ENCODE measurements at places on chromosomes 7 and 10.

GRCh38 chr10:1655367-1655766 lies 82.0 kb downstream of the ADARB2 start:
- no peak for DNase-seq

DNA sequence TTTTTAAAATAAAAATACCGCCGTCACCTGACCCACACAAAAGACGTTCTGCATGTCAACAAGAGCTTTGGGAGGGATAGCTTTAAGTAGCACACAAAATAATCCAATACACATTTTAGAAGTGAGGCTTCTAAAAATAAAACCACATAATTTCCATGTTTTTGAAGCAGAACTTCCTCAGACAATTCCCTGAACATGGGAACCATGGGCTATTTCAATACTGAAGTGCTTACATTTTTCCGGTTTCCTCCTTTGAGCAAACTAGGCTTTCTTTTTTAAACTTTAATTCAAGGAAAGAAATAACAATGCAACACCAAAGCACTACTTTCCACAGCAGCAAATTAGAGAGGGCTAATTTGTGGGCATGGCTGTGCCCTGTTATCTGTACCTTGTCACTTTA lies 59.9 kb downstream of the ELMO1 start:
- DNase-seq, result no peak

DNA sequence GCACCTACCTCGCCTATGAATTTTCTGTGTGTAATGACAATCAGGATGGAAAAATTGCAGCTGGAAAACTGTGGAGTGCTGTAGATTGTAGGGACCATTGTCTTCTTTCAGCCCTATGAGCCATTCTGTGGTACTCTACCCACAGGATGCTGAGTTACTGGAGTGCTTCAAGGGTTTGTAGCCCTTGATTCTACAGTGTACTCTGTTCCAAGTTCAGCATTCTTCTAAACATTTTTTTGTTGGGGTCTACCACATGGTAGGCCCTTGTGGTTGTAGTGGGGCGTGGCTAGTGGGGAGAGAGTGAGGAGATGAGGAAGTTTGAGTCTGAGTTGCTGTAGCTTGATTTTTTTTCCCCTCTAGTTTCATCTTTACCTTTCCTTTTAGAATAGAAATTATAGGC lies 33.5 kb downstream of the REEP3 start:
- no peak for DNase-seq

GRCh38 chr7:76357475-76358010 lies 1.2 kb downstream of the YWHAG start:
- peak; percentile 30 for DNase-seq

- peak; percentile 34 for DNase-seq
Measured at GRCh38 chr10:132387764-132388210, 9.2 kb upstream of the PWWP2B start.

GRCh38 chr7:134293002-134293740 lies 23.6 kb downstream of the SLC35B4 start:
- no peak for DNase-seq

GRCh38 chr7:27096768-27097514 lies 1.1 kb upstream of the HOXA1 start:
- peak; percentile 52 for DNase-seq

DNA sequence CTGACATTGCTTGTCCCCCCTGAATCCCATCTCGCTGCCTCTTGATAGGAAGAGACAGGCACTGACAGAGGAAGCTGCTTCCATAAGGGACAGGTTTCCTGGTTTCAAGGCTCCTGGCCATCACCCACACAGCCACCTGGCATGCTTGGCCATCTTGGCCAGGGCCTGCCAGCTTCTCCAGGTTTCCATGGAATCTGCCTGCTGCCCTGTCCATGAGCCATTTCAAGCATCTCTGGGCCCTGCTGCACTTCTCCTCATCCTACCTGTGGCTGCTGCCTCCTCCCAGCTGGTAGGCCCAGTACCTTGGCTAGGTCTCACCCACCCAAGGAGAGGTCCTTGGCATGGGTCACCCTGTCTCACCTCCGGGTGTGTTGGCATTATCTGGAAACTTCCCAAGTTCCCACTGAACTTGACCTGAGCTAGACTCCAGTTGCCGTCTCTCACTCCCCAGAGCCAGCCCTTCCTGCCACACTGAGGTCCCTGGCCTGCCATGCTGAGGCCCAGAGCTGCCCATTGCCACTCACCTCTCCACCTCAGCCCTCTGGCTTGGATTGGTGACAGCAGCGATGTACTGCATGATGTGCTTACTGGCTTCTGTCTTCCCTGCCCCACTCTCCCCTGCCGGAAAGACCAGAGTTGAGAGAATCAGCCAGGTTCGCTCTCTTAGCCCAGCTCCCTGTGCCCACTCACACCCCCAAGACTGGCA lies 2.6 kb downstream of the MYO1G start:
- no peak for DNase-seq

DNA sequence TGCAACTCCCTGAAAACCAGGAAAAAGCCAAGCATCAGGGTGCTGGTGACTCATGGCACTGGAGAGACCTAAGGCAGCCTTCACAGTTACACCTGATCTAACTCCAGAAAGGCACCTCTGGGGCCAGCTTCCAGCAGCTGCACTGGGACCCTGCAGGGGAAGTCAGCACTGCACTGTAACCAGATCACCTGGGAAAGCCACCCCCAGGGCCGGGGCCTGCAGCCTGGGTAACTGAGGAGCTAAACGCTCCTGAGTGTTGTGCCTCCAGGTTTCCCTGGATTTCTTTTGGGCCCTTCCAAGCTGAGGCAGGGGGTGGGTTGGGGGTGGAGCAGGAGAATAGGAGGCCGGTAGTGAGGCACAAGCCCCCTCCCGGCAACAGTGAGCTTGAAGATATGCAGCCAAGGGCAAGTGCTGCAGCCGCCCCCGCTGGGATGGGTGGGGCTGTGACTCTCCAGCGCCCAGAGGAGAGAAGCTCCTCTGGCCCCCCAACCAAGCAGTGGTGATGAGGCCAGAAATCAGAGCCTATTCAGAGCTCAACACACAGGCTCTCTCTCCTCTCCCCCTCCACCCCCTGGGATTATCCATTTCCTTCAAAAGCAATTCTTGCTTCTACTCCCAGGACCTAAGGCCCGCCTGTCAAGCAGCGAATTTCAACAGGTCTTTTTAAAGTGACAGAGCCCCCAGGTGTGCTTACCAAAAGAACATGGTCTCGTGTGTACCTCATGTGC lies 2.6 kb downstream of the CXCL12 start:
- DNase-seq, result no peak

DNA sequence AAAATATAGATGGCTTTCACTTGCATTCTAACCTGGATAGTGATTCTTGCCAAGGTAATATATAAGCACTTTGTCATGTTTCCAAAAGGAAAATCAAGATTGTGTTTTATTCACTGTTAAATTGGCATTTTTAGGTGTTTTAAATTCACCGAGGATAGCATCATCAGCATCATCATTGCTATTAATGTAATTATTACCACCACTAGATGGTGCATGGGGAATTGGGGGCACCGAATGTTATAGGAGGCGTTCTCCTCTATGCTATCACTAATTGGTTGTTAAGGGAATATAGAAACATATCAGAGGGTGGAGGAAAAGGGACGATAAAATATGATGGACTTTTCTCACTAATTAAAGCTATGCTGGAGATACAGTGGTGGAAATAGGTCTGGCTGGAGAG lies 95.5 kb downstream of the CELF2 start:
- peak; percentile 7 for DNase-seq

DNA sequence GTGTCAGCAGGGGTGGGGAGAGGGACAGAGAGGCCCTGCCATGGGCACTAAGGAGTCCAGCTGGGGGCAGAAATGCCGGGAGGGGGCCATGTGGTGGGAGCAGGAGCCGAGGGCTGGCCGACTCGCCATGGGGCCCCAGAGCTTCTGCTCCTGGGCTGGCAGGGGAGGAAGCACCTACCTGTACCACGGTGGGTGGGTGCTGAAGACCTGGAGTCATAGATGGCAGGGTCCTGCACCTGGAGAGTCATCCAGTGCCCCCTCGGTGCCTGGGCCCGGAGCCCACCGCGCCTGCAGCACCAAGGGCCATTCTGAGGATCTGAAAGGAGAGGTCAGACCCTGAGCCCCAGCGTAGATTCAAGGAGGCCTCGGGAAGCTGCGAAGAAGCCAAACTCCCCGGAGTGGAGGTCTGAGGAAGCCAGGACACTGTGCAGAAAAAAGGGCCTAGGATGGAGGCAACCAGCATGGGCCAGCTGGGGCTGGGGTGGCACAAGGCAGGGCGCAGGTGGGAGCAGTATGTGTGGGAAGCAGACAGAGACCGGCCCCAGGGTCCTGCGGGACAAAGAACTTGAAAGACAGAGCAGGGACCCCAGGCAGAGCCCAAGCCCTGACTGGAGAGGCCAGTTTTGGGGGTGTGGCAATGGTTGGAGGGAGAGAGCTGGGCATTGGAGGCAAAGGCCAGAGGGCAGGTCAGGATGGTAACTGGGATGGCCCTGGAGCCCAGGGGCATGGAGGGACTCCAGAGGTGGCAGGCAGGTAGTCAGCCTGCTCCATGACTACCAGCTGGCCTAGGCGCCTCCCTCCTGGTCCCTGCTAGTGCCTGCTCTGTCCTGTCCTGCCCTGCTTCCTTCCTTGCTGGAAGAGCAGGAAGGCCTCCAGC lies 26.7 kb upstream of the SMARCD3 start:
- no peak for DNase-seq

DNA sequence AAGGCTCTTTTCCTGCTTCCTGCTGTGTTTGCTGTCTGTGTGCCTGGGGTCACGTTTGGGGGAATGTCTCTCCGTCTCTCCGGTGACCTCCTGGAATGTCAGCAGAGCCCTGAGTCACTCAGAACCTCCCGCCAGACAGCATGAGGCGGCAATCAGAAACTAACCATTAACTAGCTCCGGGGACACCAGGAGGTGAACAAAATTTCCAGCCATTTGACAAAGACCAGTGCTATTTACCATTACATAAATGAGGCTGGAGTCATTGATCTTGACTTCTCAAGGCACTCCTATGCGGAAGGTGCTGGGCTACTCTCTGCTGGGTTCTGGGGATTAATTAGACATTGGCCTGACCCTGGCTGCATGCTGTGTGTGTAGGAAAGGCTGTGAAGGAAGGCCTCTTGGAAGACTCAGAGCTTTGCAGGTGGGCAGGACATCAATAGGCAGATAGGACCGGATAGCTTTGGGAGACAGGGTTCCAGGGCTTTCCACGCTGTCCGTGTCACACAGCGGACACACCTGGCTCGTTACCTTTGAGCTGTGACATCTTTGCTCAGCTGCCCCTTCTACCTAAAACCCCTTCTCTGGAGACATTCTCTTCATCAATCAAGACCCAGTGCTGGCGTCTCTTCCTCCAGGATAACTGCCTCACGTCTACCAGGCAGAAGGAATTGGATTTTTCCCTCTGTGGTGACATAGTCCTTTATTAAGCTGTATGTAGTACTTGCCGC lies 77.0 kb downstream of the PFKFB3 start:
- DNase-seq, result no peak

DNA sequence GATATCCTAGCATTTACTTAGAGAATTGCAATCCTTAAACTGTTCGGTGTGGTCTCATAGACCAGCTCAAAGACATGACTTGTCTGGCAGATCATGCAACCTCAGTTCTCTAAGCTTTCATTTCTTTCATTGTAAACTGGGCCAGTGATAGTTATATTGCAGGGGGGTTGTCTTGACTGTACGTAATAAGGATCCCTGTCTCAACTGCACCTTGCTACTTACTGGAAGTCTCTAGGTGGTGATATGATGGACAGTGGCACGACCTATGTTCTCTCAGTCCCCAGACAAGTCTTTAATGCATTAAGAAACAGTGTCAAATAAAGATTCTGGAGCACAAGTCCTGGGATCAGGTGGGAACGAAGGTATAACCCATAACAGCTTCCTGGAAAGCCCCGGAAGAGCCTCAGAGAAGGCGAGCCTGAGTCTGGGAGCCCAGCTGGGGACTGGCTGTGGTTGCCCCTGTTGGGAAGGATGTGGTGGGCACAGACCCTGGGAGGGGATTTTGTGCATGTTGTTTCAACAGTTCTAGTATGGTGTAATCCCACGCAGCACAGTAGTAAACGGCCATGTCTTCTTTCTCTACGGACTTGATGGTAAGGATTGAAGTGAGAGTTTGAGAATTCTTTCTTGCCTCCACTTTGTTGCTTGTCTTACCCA lies 26.0 kb upstream of the TARP start:
- DNase-seq, result no peak

DNA sequence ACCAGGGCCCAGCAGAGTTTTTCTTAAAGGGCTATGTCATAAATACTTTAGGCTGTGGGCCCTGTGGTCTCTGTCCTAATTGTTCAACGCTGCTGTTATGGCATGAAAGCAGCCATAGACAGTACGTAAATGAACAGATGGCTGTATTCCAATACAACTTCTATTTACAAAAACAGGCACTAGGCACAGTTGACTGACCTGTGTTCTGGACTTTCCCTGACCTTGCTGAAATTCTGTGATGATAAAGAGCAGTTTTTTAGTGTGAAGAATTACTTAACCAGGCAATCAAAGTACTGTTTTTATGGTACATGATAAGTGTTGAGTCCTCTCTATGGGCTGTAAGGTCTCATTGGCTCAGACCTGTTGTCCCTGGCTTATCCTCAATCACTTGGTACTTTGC lies 17.1 kb downstream of the PDCD11 start:
- DNase-seq, result no peak

GRCh38 chr7:2802101-2802500 lies 42.0 kb downstream of the GNA12 start:
- no peak for DNase-seq

- DNase-seq, result no peak
Measured at GRCh38 chr7:40356312-40356711, 221.5 kb downstream of the SUGCT start.

- DNase-seq, result no peak
Measured at GRCh38 chr7:155274633-155275355, 22.9 kb upstream of the INSIG1 start.

DNA sequence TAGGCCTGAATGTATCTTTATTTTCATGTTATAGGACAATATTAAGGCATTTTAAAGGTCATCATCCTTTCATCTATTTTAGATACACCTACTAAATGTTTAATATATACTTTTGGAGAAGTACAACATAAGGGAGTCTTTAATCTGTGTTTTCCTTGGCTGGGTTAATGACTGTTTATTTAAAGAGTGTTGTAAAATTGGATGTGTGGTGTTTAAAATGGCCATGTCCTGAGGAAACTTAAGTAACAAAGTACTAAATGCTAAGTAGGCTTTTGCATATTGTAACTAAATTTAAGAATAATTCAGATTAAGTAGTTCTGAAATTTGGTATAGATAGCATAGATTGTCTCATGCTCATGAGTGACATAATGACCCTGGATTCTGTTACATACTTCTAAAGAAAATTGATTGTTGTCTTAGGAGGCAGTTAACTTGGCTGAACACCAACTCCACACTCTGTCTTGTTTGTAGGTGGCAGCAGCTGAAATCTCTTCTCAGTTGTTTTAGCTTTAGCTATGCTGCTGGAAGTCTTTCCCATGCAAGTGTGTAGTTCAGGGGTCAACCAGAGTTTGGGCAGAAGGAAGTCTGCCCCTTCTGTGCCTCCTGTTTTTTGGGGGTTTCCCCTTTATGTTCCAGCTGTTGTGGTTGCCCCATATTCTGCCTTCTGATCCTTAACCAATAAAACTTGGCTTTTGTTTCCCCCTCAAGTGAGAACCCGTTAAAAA lies 29.2 kb downstream of the DLD start:
- DNase-seq, result no peak

DNA sequence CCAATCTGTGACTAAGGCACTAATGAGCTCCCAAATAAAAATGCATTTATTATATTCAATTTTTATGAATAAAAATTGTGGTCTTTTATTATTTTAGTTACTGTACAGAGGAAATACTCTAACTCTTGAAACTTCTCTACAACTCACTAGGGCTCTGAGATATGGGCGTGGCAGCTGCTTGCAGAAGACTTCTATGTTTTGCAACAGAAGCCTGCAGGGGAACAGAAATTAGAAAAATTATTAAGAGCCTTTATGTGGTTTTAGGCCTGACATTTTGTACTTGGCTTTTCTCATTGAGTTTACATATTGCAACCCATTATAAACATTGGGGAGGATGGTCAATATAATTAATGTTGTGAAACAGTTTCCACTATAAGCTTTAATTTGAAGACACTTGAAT lies 581.4 kb downstream of the TNS3 start:
- no peak for DNase-seq
